ENCODE measurements at places on chromosomes 16 and 17.
A peak's percentile ranks its signal among the peaks of the same experiment; 100 is the strongest.

DNA sequence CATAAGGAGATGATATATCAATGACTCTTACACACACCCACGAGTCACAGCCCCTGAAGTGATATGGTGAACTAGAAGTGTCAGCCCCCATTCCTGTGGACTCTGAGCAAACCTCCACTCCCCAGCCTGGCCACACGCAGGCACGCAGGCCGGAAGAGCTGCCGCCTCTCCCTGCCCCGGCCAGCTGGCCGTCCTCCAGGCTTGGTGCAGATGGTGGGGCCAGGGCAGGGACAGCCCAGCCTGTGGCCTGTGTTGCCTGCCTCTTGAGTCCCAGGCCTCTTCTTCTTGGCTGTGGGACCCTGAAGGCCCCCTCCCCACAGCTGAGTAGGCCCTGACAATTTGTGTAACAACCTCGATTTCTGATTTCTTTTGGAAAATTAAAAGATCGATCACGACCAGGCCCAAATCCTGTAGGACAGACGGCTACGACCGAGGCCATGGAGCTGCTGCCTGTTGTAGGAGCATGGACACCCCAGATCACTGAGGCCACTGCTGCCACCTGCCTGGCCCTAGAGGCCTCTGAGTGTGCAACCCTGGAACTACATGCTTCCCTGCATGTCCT, 10.0 kb upstream of the MPRIP start:
- DNase-seq = peak; percentile 79

GRCh38 chr17:16617481-16618060, 36.1 kb downstream of the ZNF624 start:
- DNase-seq = no peak

GRCh38 chr17:41919165-41919817, 540 bp upstream of the ACLY start:
- no peak for DNase-seq

DNA sequence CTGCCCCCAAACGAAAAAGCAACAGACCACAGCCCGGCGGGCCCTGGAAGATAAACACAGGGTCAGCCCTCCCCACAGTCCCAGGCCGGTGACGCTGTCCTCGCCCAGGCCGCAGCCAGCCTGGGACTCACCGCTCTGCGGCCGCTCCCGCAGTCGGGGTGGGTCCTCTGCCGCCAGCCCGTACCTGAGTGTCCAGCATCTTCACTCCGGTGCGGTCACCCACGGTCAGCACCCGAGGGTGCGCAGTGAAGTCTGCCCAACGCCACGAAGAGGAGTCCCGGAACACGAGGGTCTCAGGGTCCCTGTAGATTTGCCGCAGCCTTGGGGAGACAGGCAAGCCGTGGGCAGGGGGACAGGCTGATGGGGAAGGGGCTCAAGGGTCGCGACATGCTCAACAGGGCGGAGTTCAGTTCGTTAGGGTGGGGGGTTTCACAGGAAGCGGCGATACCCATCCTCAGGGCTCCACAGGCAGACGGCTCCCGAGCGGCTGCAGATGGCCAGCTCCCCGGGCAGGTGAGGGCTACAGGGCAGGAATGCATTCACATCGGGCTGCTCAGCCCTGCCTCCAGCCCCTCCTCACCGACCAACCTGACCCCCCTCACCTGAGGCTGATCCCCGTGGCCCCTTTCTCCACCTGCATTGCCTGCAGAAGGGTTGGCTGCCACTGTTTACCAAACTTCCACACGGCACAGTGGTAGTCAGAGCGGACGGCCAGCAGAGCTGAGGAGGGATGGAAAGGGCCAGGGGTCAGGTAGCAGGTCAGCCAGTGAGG, 5.5 kb downstream of the TAF1C start:
- DNase-seq = no peak

GRCh38 chr17:3656353-3656752, 12.0 kb downstream of the TAX1BP3 start:
- DNase-seq = no peak

- DNase-seq = peak; percentile 48
Measured at GRCh38 chr17:40021451-40021971, 6.3 kb downstream of the CSF3 start.

DNA sequence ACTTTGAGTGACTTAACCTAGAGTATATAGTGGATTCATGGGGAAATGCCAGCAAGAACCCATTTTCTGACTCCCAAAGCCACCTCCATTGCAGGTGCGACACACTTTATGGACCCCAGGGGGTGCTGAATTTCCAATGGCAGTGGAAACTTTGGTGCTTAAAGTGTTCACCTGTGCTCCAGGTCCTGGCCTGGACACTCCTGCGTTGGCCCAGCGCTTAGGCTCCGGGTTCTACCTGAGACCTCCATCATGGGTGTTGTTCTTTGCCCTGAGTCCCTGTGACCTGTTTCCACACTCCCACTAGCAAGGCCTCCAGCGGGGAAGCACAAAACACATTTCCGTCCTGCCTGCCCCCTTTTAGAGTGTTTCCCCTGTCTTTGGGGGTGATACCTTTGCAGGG, 3.0 kb downstream of the CCNF start:
- DNase-seq = no peak

GRCh38 chr17:27848931-27849330, 44.2 kb downstream of the LYRM9 start:
- DNase-seq = no peak

GRCh38 chr17:58231641-58232040, 6.7 kb upstream of the LPO start:
- no peak for DNase-seq

GRCh38 chr16:58001781-58002415, 691 bp downstream of the USB1 start:
- no peak for DNase-seq

DNA sequence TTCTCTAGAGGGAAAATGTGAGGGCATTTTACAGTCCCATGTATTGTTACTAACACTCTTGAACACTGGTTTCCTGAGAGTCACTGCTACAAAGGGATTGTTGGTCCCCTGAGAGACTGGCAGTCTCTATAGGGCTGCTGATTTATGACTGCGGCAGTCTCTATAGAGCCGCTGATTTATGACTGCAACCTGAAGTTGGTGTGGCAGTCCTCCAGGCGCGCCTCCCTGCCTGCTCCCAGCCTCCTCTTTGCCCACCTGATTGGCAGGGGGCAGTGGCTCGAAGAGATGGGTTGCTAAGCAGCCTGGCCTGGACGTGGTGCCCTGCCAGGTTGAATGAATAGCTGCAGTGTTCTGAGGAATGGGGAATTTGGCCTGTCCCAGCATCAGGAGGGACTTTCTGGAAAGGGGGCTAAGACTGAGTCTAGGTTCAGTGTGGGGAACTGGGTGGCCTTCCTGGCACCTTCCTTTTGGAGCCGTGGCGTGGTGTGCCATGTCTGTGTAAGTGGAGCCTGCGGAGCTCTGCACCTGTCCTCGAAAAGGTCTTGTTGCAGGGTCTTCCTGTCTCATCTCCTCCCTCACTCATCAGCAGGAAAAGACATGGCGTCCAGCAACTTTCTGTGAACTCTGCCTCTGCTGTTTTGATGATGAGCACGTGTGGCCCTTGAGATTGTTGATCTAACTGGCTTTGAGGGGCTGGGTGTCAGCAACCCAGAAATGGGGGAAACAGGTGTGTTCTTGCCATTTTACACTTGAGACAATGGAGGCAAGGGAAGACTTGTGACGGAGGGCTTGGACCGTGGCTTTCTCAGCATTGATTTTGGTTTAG, 24.9 kb downstream of the SAP30BP start:
- peak; percentile 76 for DNase-seq

Measured in left hindlimb (tissue), 1 donor.